ENCODE measurements at places on chromosomes 7 and 10.

GRCh38 chr7:47534322-47535034 is 47.4 kb downstream of the TNS3 start:
- peak; percentile 83 for DNase-seq

GRCh38 chr7:53518319-53518718 is 482.9 kb downstream of the POM121L12 start:
- no peak for DNase-seq

- DNase-seq, result no peak
These were observed 579 bp downstream of the IDI1 start for GRCh38 chr10:1048349-1048731.

GRCh38 chr10:7956508-7956907 is 98.0 kb upstream of the GATA3 start:
- DNase-seq, result no peak

- no peak for DNase-seq
These were observed 62.5 kb downstream of the PIK3CG start for GRCh38 chr7:106927536-106927935.

DNA sequence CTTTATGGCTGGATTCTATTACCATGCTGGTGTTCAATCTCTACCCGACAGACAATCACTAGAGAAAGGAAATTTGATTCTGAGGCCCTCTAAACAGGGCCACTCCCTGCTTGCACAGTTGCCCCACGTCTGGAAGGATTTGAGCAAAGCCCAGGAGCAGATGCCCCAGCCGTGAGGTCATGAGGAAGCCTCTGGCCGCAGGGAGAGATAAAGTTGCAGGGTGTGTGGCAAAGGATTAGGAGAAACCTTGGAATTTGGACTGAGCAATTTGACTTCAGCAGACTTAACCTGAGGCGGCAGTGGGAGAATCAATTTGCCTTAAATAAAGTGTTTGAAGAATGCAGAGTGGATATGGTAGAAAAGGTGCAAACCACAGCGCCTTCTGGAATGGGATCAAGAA is 40.2 kb upstream of the KLF6 start:
- DNase-seq, result peak; percentile 19

DNA sequence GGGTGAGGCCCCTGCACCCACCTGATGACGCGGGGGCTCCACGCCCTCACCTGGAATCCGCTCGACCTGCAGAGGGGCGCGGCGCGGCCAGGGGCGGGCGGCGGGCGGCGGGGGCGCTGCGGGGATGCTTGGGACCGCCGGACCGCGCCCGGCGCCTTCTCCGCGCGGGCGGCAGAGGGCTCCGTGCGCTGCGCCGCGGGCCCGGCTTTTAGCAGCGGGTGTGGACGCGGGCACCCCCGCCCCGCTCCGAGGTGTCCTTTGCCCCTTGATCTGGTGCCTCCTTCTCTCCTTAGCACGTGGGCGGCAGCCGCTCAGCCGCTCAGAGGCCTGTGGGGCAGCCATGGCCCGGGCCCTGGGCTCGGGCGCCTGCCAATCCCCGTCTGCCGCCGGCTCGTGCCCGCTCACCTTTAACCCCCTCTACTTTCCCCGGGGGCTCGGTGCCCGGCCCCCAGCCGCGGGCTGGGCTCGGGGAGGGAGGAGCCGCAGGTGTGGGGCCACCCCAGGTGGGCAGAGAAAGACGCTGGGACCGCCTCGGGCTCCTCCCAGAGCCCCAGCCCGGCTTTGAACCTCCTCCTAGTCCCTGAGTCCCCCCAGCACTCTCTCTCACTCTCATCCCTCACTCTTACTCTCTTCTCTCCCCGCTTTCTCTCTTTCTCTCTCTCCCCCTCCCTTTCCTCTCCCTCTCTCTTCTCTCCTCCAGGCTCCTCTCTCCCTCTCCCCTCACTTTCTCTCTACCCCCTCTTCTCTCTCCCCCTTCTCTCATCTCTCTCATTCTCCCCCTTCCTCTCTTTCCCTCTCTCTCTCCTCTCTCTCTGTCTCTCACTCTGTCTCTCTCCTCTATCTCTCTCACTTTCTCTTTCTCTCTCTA is 19.7 kb upstream of the VPS37D start:
- no peak for DNase-seq

- DNase-seq, result no peak
These were observed 1.4 kb upstream of the RTKN2 start for GRCh38 chr10:62270020-62270419.

DNA sequence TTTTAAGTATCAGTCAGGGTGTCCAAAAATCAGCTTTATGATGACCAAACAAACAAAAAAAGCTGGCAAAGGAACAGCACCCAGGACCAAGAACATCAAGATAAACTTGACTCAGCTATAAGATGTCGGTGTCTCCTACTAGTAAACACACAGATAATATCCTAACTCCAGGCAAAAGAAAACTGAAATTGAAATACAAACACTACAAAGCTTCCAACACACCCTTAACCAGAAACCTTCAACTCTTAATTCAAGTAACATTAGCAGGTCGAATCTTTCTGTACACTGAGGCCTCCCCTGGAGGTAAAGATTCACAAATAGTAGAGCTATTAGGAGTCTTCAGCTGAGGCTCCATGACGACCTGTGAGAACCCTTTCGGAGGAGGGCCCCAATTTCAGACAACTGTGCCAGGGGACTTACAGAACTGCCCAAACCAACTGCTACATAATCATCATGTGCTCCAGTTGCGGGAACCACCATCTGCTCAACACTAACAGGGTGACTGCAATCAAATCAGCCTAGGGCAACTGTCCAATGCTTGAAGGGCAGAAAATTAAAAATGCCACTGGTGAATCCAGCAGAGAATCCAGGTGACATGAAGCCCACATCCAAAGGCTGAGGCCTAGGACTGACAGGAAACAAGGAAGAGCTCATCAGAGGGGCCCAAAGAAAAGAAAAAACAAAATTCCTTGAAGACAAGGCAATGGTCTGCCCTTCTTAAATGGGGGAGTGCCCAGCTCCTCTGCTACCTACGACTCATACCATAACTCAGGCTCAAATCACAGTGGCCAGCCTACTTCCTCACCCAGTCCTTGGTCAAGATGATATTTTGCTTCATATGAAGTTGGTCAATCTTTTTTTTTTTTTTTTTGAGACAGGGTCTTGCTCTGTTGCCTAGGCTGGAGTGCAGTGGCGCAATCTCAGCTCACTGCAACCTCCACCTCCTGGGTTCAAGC is 20.0 kb downstream of the XPNPEP1 start:
- DNase-seq, result no peak

- DNase-seq, result no peak
These were observed 42.5 kb downstream of the DLD start for GRCh38 chr7:107933386-107934013.

GRCh38 chr10:133126431-133127290 is 33.4 kb upstream of the KNDC1 start:
- no peak for DNase-seq

DNA sequence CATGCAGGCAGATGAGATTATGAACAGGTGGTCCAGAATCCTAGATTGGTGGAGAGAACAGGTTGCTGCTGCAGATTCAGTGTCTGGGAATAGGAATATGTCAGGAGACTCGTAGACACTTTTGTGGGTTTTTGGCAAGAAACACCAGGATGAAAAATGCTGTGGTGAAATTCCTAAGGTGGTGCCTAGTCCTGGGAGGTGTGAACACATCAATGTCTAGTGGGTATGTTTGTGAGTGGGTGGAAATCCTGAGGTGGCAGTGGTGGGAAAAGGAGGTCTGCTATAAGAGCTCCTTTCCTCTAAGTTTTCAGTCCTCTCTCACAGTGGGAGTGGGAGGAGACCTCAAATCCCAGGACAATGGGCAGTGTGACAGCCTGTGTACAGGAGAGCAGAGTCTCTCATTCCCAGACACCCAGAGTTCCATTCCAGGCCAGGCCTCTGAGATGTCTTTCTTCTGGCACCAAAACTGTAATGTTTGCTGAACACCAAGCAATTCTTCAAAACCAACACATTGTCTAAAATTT is 5.1 kb downstream of the ERV3-1 start:
- DNase-seq, result no peak

GRCh38 chr10:70053218-70053840 is 683 bp downstream of the MACROH2A2 start:
- DNase-seq, result no peak

GRCh38 chr10:49678827-49679479 is 498 bp upstream of the C10orf53 start:
- DNase-seq, result no peak

- DNase-seq, result no peak
These were observed 34.1 kb downstream of the ZRANB1 start for GRCh38 chr10:124975977-124976514.

DNA sequence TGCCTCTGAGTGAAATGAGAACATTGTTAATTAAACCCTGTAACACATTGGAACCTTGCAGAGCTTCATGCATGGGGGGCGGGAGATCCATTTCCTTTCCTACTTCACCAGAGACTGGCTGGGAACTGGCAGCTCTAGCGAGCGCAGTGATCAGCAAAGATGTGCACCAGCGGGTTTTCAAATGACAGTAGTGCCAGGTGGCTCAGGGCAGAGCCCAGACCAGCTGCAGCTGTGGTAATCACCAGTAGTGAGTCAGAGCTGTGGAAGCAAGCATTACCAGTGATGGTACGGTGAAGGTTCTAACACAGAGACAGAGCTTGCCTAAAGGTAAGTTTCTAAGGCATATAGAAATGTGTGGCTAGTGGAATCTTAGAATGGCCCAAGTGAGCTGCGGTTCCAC is 1009.7 kb upstream of the CELF2 start:
- DNase-seq, result no peak

GRCh38 chr7:100711369-100711768 is 5.4 kb downstream of the POP7 start:
- DNase-seq, result no peak

DNA sequence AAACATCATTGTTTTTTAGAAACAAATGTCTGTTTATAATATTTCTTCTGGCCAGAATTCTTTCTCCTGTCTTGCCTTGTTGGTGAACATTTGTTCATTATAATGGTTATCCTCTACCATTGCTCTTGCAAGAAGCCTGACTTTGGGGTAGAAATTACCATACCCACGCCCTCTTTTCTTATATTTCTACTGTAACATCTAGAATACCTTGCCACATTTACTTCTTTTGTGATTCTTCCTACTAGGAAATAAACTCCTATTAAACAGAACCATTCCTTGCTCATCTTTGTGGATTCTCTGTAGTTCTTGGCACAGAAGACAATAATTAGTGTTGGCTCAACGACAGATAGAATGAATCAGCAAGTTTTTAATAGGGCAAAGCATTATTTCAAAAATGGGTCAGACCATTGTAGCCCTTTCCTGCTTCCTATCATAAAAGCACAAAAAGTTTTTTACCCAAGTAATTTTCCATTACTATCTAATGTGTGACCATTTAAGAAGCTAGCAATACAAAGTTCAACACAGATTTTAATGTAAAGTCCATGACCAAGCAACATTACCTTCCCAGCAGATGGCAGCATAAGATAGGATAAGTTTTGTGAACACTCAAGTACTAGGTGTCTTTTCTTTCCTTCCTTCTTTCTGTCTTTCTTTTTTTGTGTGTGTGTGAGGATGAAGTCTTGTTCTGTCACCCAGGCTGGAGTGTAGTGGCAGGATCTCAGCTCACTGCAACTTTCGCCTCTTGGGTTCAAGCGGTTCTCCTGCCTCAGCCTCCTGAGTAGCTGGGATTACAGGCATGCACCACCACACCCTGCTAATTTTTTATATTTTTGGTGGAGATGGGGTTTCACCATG is 270.4 kb downstream of the HGF start:
- DNase-seq, result no peak

GRCh38 chr10:114506871-114507385 is 102.6 kb upstream of the AFAP1L2 start:
- DNase-seq, result no peak

GRCh38 chr7:106814887-106815286 is 50.2 kb upstream of the PIK3CG start:
- no peak for DNase-seq

GRCh38 chr7:33981671-33982424 is 76.5 kb downstream of the BMPER start:
- DNase-seq, result no peak

DNA sequence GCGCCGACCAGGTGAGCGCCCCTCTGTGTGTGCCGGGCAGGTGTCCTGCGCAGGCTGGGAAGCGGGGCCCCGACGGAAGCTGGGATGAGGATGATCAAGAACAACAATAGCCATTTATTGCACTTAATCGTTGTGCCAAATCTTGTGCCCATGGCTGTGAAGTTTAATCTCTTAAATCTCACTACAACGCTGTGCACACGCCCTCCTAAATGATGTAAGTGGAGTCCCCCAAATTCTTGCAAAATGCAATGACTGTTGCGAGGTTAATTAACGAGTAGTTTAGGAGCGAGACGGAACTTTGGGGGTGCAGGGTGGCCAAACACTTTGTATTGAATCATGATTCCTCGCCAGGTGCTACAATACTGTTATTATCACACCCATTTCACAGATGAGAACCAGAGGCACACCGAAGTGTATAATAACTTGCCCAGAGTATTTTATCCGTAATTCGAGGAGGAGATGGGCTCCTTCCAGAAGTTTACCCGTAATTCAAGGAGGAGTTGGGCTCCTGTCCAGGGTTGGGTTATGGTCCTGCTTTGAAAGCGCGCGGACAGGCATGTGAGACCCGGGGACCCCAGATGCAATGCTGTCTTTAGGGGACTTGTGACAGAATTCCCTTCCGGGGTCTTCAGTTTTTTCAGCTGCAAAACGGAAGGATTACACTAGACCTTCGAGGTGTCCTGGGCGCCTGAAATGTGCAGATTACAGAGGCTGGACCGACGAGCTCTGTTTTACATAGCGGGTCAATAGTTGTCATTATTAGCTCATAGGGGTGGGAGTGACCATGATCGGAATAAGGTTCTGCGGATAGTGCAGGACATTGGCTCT is 1.0 kb downstream of the FFAR4 start:
- DNase-seq, result no peak

GRCh38 chr10:99809931-99810615 is 27.6 kb downstream of the ABCC2 start:
- no peak for DNase-seq

DNA sequence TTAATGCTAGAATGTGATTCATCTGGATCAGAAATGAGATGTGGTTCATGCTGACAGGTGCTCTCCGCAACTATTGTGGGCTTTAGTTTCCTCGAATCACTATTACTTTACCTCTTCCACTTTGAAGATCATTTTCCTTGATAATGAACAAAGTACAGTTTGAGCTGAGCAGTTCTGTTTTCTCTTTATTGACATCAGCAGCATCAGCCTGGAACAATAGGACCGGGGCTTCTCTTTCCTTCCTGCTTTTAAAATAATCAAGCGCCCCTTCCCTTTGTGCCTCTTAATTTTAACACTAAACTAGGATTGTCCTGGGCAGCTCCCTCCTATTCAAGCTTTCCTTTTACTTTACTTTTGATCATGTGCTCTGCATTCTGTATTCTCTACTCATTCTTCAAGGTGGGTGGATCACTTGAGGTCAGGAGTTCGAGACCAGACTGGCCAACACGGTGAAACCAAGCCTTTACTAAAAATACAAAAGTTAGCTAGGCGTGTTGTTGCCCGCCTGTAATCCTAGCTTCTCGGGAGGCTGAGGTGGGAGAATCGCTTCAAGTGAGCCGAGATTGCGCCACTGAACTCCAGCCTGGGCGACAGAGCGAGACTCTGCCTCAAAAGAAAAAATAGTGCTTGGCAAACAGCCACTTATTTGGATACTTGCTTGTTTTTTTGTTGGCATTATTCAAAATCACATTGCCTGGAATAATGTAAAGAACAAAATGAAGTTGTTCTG is 67.0 kb upstream of the RHEB start:
- DNase-seq, result no peak

- DNase-seq, result no peak
These were observed 5.5 kb downstream of the ATP6V0E2 start for GRCh38 chr7:149879271-149879743.
